Hindlimb muscle (tissue), 1 donor: ENCODE measurements at places on chromosomes 5 and 9.

DNA sequence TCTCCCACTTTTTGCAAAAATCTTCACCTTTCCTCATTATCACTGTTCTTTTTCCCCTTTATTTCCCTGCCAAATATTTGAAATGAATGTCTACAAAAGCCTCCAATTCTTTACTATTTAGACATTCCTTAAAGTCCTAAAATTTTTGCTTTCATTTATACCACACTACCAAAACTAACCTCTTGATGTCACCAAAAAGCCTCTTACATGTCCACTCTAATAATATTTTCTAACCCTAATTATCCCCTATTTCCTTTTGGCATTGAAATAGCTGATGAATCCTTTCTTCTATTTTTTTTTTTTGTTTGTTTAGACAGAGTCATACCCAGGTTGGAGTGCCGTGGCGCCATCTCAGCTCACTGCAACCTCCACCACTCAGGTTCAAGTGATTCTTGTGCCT, 32.3 kb upstream of the NRG2 start:
- DNase-seq: no peak

- no peak for DNase-seq
Measured at GRCh38 chr5:156310115-156310514, 16.8 kb upstream of the SGCD start.

- DNase-seq: no peak
Measured at GRCh38 chr5:60992871-60993270, 47.9 kb downstream of the NDUFAF2 start.

DNA sequence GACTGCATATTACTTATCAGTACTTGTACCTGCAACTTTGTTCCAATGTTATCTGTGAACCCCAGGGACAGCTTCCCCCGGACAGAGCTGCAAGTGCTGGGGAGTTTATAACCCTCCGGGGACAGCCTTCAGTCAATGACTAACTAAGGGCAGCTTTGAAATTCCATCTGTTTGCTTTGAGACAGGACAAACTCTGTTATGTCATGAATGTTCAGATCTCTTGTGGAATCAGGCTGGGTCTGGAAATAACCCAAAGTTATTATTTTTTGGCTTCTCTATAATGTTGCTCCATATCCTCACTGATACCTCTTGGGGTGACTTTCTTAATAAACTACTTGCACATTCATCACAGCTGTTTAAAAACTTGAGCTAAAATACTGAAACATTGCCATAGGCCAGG, 617.5 kb upstream of the TLE4 start:
- DNase-seq: peak; percentile 10

DNA sequence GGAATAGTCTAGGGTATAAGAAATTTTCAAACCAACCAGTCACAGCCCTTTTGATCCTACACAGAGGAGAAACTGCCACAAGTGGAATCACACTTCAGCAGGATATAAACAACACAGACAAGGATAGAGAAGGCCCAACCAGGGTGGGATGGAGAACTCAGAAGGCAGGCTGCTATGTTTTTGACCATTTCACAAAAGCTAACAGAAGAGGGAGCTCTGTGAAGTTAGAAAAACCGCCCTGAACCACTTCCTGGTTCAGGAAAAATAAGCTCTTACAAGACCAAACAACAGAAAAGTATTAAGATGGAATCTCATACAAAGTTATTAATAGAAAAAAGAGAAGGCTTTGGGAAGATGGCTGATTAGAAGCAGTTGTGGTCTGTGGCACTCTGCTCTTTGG, 960 bp upstream of the IFNB1 start:
- DNase-seq: no peak
